ENCODE measurements at places on chromosomes 5 and 9.

- DNase-seq, result no peak
Measured at GRCh38 chr9:20271723-20272122, 350.6 kb downstream of the MLLT3 start.

GRCh38 chr5:143233031-143233430, 170.5 kb downstream of the NR3C1 start:
- DNase-seq, result no peak

GRCh38 chr9:34437006-34437925, 21.1 kb downstream of the FAM219A start:
- DNase-seq, result no peak

- no peak for DNase-seq
Measured at GRCh38 chr5:83577036-83577636, 105.6 kb downstream of the VCAN start.

GRCh38 chr9:14889451-14889850, 20.8 kb downstream of the FREM1 start:
- DNase-seq, result no peak

DNA sequence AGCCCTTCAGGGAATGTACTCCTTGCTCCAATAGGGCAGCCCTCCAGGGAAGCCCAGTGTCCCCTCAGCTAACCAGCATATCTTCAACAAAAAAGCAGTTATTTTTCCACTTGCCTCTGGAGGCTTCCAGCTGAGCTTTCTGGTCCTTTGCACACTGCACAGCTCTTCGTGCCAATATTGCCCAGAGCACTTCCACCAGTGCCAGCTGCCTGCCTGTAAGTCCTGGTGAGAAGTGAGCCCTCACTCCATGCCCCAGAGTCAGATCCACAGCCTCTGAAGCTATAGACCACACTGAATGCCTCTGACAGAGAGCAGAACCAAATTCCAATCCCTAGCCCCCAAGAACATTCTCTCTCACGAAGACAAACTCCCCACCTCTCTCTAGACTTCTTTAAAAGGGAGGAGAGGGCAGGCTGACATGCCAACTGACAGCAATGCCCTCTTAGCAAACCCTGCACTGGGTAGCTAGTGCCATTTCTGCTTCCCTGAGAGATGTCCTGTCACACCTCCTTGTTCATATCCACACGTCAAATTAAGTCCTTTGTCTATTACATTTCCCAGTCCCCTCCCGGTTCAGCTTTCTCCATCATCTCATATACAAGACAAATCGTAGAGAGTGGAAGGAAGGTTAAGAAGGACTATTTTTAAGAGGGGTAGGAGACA, 12.7 kb upstream of the HEXB start:
- no peak for DNase-seq

Data from cardiac septum (tissue), 1 donor.